ENCODE measurements at places on chromosomes 5 and 9. TPM values are rescaled to one million over a fixed set of nuclear protein-coding genes. Genes with fewer than 3 reads are reported as not detected.

The DMXL1 gene
- 41.0 TPM for polyA plus RNA-seq

The SH3GL2 gene
- polyA plus RNA-seq: not detected

The PHYHD1 gene
- 1.0 TPM for polyA plus RNA-seq

The C5orf52 gene
- polyA plus RNA-seq: not detected

The CCL27 gene
- not detected for polyA plus RNA-seq

The UBE2QL1 gene
- not detected for polyA plus RNA-seq

The ARHGEF28 gene
- polyA plus RNA-seq: not detected

The SAPCD2 gene
- polyA plus RNA-seq: 0.38 TPM

The CHSY3 gene
- polyA plus RNA-seq: not detected

Measured in IgD-negative memory B cell (primary cell).